ENCODE measurements at places on chromosomes 4 and X. TPM values are rescaled to one million over a fixed set of nuclear protein-coding genes. Genes with fewer than 3 reads are reported as not detected.

The NUDT11 gene
- polyA plus RNA-seq = 118 TPM

The AWAT1 gene
- polyA plus RNA-seq = not detected

The PAK3 gene
- polyA plus RNA-seq = 92.4 TPM

The TEX13B gene
- not detected for polyA plus RNA-seq

The EDNRA gene
- 0.20 TPM for polyA plus RNA-seq

The CYTL1 gene
- not detected for polyA plus RNA-seq

The UFSP2 gene
- polyA plus RNA-seq = 38.9 TPM

The RGN gene
- not detected for polyA plus RNA-seq

The NUDT10 gene
- polyA plus RNA-seq = 70.5 TPM

The PARM1 gene
- polyA plus RNA-seq = 1.3 TPM

The H2BW1 gene
- not detected for polyA plus RNA-seq

The C1QTNF7 gene
- not detected for polyA plus RNA-seq

The CSAG3 gene
- 1.2 TPM for polyA plus RNA-seq
